Stimulated activated CD4-positive, alpha-beta T cell treated with anti-CD3 and anti-CD28 coated beads, Interleukin-4, amount 100 ng/mL, for 1 hour (primary cell): ENCODE measurements at places on chromosomes 11 and 22.
A peak's percentile ranks its signal among the peaks of the same experiment; 100 is the strongest.

DNA sequence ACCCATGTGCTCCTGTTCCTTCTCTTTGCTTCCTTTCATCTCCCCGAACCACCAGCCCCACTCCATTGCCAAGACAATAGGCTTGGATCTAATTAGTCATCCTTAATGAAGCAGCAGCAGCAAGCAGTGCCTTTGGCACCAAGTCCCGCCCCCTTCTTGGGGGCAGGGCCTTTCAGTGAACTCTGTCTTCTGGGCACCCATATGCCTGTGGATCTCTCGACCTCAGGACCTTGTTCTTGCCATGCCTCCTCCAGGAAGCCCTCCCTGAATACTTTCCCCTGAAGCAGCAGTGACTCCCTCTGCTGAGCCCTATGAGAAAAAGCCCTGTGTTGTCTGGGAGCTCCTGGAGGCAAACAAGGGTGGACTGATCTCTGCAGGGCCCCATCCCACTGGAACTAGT is 32.1 kb downstream of the ARHGEF17 start:
- DNase-seq: no peak

- DNase-seq: no peak
Observed at GRCh38 chr22:39706376-39707140, 136.0 kb downstream of the CACNA1I start.

GRCh38 chr22:20940186-20940651 is 23.0 kb downstream of the CRKL start:
- DNase-seq: no peak

- no peak for DNase-seq
Observed at GRCh38 chr11:57867966-57868365, 106.4 kb downstream of the CTNND1 start.

DNA sequence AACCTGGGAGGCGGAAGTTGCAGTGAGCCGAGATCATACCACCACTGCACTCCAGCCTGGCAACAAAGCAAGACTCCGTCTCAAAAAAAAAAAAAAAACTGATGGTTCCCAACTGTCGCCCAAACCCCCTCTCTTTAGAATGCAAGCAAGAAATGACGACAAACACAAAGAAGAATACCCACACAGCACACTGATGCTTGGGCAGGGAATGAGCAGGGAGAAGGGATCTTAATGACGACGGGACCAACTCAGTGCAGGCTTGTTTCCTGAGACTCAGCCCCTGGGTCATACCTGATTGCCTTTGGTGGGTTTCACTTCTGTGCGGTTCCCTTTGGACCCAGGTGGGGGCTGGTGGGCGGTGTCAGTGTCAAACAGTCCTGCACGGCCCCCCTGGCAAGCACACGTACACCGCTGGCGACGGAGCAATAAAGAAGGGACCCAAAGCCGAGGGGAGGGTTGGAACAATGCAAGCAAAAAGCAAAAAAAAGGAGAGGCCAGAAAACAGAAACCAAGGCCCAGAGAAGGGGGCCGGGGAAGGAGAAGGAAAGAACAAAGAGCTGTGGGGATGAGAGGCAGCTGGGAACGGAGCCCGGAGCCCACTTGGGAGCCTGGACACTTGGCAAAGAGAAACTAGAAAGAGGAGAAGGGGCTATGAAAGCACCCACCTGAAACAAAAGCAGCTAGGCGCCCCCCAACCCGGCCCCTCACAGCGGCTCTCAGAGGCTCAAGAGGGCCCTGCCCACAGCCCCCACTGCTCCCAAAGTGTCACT is 99.6 kb downstream of the CELSR1 start:
- no peak for DNase-seq

DNA sequence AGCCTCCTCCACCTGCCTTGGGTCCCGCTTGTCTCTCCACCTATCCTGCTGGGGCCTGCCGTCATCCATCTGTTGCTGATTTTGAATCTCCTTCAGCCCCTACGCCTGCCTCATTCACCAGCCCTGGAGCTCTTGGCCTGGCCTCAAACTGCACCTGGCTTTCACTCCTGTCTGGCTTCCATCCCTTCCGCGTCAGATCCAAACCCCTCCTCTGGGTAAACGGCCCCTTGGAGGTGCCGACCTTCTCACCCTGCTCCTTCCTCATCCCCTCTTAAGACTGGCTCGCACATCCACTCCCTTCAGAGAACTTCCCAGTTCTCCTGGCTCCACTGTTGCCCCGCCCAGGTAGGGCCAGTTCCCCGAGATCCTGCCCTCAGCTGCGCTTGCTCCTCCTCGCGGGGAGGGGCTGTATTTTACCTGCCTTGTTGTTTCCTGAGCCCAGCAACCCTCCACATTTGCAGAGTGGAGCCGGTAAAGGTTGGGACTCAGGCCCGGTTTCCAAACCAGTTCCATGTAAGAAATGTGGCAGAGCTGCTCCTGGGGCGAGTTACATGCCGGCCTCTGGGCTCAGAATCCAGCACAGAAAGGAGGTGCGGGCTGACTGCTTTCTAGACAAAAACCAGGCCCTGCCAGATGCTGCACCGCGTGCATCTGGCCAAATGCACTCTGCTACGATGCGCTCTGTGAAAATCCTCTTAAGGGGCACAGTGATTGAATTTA is 13.9 kb upstream of the SHANK2 start:
- no peak for DNase-seq

GRCh38 chr11:2987881-2988861 is 4.0 kb downstream of the NAP1L4 start:
- DNase-seq: peak; percentile 41

DNA sequence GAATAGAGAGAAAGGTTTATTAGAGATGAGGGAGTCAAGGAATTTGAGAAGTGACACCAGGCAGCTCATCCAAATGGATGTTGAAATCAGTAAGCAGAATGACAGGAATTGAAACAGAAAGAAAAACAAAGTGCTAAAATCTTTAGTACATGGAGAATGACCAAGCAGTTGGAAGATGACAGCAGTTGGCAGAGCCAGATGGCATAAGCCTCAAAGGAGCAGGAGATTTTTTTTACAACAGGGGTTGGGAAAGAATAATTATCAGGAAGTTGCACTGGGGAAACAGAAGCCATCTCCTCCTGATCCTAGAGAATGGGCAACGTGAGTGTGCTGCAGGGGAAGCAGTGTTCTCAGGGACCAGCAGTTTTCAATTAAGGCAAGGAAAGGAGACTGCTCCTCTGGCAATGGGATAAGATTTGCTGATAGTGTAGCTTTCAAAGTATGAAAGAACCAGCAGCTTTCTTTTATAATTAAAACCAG is 28.9 kb downstream of the RAB39A start:
- DNase-seq: no peak

GRCh38 chr11:113454455-113454854 is 20.7 kb downstream of the DRD2 start:
- no peak for DNase-seq

DNA sequence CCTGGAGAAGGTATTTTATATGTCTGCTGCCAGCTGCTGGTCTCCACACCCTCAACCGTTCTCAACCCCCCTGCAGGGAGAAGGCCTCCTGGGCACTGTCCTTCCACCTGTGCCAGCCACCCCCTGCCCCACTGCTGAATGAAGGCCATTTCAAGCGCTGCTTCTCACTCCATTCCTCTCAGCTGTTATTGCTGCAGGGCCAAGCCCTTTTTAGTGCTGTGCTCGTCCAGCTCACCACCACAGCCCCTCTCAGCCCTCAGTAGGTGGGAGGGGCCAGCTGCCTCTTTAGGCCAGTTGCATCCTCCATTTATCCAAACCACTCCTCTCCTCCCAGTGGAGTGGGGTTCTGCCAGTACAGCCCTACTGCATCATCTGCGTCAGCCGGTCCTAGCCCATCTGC is 1.8 kb upstream of the WBP2NL start:
- DNase-seq: no peak

GRCh38 chr11:17219016-17219415 is 11.2 kb upstream of the PIK3C2A start:
- no peak for DNase-seq

- no peak for DNase-seq
Observed at GRCh38 chr22:32375678-32376450, 18.2 kb downstream of the RFPL3 start.

- DNase-seq: no peak
Observed at GRCh38 chr11:34145073-34145472, 39.6 kb downstream of the NAT10 start.

DNA sequence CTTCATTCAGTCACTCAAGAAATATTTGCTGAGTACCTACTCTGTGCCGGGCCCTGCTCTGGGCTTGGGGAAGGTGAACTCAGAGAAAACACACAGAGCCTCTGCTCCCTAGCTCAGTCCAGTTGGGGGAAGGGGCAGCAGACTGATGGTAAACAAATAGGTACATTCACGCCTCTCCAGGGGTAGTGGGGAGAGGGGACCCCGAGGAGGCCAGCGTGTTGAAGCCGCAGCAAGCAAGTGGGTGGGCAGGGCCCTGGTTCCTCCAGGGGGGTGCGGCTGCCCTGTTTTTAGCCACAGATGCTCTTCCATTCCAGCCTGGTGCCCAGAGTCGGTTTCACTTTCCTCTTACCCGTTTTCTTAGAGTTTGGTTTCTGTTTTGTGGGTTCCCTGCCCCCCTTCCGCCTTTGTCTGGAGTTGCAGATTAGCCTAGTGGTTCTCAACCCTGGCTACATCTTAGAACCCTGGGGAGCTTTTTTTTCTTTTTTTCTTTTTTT is 8.7 kb downstream of the DRAP1 start:
- DNase-seq: peak; percentile 65

DNA sequence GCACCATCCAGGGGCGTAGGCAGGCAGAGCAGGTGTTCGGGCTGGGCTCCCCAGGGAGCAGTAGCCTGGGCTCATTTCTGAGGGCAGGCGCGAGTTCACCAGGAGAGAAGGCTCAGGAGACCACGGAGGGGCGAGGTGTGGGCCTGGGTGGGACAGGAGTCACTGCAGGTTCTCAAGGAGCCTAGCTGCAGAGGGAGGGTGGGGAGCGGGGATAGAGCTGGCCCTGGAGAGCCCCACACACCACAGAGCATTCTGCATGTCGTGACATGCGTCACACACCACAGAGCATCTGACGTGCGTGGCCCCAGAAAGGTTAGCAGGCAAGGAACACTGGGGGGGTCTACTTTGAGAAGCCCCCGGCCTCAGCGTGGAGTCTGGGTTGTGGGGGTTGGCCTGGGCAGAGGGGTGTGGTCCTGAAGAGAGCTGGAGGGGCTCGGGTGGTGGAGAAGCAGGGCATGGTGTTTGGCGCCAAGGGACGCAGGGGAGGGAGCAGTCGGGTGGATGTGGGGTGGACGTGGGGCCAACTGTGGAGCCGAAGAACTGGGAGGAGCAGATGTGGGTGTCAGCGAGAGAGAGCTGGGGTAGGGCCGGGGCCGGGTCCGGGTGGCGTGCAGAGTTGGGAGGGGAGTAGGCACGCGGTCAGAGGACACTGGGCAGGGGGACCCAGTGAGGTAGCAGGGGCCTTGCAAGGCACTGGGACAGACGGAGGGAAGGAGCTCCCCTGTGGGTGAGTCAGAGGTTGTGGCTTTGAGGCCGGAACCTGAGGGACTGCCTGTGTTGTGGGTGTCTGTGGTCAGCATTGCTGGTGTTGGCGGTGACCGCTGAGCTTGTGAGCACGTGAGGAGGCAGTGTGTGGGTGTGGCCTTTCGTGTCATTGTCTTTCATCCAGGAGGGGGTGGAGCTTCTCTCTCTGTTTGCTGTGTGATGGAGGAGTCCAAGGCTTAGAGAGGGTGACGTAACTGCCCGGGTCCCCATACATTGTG is 25.5 kb downstream of the CTTN start:
- DNase-seq: no peak

GRCh38 chr11:134332189-134332631 is 422 bp downstream of the GLB1L2 start:
- peak; percentile 27 for DNase-seq

- peak; percentile 67 for DNase-seq
Observed at GRCh38 chr22:37316875-37317371, 34.6 kb downstream of the CYTH4 start.
